ENCODE measurements at places on chromosomes 5 and 9.
A peak's percentile ranks its signal among the peaks of the same experiment; 100 is the strongest.

- no peak for DNase-seq
Measured at GRCh38 chr5:52783226-52783959, 4.3 kb upstream of the ITGA1 start.

DNA sequence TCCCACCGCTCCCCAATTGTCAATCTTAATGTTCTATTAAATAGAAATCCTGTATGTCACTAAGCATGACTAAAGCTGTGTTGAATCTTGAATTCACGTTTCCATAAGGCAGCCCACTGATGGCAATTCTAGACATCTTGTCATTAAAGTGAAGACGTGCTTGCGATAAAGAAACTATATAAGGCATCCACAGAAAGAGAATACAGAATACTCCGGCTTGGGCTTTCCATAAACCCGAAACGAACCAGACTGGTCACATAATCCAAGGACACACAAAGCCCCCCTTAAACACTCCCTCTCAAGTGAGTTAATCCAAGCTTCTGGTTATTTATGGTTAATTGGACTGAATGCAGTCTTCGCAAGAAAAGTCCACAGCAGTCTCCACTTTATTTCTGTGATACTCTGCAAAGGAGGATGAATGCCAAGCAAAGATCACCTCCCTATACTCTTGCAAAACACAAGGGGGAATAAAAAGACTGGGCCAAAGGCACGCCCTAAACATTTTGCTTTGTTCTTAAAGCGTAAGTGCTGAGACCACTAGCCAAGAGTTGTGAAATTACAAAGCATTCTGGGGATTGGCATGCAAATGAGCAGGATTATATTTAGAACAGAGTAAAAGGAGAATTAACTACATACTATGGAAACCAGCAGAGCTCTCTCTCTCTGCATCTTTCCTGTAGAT, 54.7 kb downstream of the DPYSL3 start:
- DNase-seq = no peak

DNA sequence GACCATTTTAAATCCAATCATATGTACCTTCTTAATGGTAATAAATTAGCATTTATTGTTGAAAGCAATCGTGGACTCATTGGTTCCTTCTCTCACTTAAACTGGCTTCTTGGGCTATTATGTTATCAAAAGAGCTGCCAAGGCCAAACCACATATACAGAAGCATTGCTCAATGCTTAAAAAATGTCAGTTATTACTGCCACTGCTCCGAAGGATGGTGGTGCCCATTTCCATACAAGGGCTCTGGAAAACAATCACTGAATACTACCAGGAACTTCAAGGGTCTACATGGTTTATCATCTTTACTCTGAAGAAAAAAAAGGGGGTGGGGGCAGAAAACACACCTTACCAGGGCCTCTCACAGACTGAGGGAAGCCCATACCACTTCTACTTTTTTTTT, 104.3 kb downstream of the GNAQ start:
- DNase-seq = no peak

DNA sequence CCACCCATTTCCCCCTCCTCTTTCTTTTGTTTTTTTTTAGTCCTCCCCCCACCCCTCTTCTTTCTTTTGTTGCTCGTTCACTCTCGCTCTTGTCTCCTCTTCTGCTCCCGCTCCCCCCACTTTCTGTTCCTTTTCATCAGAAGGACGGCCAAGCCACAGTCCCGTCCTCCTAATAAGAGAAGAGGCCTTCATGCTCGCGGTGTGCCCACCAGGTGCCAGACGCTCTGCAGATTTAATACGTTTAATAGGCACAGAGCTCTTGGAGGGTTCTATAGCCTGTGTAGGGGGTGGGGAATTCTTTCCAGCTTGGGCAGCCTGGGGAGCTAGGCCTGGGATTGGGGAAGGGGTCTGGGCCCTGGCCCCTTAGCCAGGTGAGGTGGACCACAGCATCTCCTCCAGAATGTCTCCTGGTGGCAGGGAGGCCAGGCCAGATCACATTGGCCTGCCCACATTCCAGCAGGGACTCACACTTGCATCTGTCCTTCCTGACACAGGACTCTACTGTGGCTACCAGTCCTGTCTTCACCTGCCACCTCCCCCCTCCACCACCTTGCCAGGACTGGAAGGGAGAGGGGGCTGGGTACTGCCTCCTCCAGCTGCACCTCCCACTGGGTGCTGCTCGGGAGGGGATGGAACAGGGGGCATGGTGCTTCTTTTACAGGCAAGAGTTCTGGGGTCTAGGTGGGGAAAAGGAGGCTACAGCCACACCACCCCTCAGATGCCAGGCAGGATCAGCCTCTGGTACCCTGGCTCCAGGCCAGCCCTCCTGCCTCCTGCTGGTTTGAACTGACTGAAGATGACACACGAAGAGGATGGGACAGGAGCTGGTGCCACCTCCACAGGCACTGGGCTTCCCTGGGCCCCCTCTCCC, 6.1 kb upstream of the BARX1 start:
- no peak for DNase-seq

GRCh38 chr5:116518423-116518822, 56.2 kb downstream of the SEMA6A start:
- DNase-seq = no peak

DNA sequence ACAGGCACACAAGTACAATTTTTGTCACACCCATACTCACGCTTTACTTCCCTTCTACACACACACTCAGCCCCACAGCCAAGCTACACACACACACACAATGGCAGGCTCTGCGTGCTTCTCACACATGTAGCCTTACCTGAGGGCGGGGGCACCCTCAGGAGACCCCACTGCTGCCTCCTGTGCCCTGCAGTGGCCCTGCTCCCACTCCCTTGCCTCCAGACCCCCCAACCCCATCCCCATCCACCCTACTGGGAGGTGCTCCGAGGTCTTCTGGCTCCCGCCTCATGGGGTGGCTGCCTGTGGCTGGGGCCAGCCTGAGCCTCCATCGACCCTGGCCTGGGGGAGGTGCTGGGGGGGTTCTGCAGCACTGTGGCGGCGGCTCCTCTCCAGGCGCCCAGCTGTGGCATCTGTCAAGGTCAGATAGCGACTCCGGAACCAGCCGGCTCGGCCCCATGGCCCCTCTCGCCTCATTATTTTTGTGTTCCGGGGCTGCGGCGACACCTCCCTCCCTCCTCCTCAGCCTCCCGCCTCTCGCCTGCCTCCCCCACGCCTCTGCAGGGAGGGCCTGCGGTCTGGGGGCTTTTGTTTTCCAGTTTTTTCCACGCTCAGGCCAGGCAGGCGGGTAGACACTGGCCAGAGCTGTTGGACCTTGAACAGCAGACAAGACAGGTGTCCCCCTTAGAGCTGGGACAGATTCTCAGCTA, 21.7 kb downstream of the CXXC5 start:
- peak; percentile 95 for DNase-seq

- no peak for DNase-seq
Measured at GRCh38 chr5:68894673-68895072, 199.1 kb upstream of the SLC30A5 start.

DNA sequence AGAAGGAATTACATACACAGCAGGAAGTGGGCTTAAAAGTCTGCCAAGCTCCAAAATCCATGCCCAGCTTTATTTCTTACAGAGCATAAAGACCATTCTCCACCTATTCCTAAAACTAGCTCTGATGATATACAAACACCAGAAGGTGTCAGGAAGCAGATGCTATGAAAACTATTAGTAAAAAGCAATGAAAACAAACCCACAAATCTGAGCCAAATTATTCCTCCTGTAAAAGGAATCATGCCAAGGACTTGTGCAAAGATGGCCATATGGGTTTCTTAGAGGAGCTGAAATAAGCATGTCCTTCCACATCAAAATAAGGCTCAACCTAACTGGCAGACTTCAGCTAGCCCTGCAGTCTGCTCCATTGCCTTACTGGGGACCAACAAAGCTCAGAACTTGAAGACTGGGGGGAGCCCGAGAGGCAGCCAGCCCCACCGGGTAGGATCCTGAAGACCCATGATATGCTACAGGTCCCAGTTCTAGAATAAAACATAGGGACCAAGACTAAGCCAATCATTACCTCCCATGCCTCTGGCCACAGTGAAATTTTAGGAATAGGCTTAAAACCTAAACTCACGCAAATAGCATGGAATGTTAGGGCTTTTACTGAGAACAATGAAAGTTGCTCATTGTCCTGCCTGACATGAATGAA, 42.8 kb upstream of the GABRP start:
- DNase-seq = no peak

- DNase-seq = no peak
Measured at GRCh38 chr5:5025774-5026408, 114.2 kb upstream of the ADAMTS16 start.

- no peak for DNase-seq
Measured at GRCh38 chr5:3335301-3335700, 260.3 kb upstream of the IRX1 start.

- no peak for DNase-seq
Measured at GRCh38 chr5:138021771-138022170, 11.1 kb downstream of the FAM13B start.

DNA sequence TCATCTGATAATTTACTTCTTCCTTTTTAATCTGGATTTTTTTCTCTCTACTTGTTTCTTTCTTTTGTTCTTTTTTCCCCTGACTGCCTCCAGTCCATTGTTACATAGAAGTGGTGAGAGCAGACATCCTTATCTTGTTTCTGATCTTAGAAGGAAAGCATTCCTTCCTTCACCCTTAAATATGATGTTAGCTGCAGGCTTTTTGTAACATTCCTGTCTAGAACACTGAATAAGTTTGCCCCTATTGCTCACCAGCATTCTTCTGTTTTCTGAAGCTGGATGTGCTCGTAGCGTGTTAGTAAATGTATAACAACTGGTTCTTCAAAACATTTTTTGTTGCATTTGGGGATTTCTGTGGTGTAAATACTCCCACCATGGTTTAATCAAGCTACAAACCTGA, 136.7 kb upstream of the NFIL3 start:
- DNase-seq = no peak

DNA sequence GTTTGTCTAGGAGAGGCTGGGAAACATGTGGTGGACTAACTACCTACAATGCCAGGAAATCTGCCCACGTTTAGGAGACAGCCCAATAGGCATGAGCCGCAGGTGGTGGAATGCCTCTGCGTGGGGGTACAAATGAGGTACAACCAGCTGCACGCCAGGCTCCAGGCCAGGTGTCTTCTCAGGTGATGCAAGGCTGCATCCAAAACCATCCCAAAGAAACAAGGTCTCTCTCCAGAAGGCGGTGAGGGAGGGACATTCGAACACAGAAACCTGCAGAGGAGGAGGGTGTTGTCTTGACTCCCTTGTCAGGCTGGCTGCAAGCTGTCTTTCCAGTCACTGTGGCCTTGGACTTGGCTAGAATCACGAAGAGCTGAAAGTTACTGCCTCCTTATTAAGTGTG, 11.6 kb downstream of the ANKH start:
- peak; percentile 14 for DNase-seq

DNA sequence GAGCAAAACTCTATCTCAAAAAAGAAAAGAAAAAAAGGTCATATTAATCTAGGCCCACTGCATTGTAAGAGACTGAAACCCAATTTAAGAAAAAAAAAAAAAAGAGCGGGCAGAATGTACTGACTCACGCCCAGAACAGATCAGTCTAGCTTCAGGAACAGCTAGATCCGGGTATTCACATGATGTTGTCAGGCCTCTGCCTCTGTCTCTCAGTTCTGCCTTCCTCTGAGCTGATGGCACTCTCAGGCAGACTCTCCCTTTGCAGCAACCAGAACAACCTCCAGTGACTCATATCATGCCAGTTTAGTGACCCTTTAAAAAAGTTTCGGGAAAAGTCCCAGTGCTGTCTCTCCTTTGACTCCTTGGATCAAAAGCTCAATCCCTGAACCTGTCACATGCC, 53.0 kb downstream of the NEURL1B start:
- DNase-seq = no peak

DNA sequence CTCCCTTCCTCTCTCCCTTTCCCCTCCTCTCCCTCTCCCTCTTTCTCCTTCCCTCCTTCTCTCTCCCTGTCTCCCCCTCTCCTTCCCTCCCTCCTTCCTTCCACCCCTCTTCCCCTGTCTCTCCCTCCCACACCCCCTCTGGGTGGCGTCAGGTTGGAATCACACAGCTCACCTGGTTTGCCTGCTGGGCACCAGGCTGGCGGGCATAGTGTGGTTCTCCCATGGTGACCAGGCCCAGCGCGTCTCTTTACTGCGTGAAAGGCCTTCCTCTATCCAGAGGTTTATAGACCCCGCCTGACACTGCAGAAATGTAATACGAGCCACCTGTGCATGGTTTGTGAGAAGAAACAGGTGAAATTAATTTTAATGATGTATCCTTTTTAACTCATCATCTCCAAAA, 76.2 kb downstream of the MRPL36 start:
- DNase-seq = no peak

GRCh38 chr9:23725279-23725946, 100.6 kb downstream of the ELAVL2 start:
- no peak for DNase-seq

GRCh38 chr5:154429341-154429740, 16.5 kb upstream of the SAP30L start:
- DNase-seq = no peak

GRCh38 chr5:145027286-145027685, 807.9 kb downstream of the PRELID2 start:
- DNase-seq = no peak

DNA sequence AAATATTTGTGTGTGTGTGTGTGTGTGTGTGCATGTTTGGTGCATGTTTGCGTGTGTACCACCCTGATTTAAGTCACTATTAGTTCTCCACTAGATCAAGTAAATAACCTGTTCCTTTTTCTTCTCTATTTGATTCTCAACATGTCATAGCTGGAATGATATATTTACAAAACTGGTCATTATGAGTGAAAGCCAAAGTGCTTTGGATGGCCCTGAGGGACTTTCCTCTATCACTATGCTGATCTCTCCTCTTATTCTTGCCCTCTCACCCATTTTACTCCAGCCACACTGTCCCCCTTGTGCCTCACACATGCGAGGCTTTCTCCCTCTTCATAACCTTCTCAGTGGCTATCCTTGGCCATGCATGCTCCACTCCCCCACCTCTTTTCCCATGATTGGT, 144.6 kb upstream of the NMUR2 start:
- DNase-seq = no peak

- DNase-seq = no peak
Measured at GRCh38 chr5:125592856-125593255, 830.4 kb upstream of the GRAMD2B start.

DNA sequence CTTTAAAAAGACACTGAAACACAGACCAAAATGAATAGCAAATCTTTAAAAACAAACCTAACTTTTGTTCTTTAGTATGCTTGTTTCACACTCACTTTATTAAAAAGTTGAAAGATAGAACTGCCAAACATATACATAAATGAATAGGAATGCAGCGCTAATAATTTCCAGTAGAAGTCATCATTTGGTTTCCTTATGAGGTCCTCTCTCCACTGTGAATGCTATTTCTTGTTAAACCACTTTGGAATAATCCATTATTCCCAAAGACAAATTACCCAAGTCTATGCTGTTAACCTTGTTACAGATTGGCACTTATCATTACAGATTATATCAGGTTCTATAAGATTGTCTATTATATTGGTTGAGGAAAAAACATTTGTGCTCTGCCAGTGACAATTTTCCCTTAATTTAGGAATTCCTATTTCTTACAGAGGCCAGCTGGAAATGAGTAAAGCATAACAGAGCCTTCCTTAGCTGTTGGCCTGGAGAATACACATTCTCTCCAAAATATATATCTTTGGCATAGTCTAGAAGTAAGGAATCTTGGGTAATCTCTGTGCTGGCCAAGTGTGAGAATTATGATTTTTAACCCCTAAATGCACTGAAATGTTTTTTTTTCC, 29.3 kb upstream of the MINAR2 start:
- DNase-seq = no peak

- no peak for DNase-seq
Measured at GRCh38 chr5:9547122-9547947, 1.5 kb upstream of the SEMA5A start.

Data from hematopoietic multipotent progenitor cell treated with erythropoietin and hydrocortisone succinate and interleukin-3 and kit ligand, for 8 days (in vitro differentiated cells).